ENCODE measurements at places on chromosomes 5 and 9.

DNA sequence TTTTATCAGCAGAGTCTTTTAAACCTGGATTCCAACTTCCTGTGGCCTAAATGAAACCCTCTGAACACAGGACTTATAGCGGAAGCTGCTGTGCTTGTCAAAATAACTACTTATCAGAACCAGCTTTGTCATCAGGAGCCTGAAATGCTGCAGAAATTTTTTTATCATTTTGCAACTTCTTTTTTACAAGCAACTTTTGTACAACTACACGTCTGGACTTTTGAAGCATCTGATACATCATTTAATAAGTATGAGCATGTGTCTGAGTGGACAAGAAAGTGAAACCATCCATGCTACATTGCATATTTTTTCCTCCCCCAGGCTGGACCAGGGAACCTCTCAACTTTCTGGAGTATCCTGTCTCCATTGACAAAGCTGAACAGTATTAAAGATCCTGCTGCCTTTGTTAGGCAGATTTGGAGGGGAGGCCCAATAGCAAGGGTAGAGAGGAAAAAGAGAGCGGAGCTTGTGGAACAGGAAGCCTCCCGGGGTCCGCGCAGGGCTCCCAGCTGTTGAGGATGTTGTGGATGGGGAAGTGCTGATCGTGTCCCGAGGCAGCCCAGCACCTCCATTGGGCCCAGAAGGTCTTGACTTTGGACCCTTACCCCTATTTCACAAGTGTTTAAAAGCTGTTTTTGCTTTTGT, 196.6 kb downstream of the MSX2 start:
- DNase-seq = no peak

GRCh38 chr9:108812396-108813025, 43.3 kb downstream of the ACTL7B start:
- no peak for DNase-seq

- DNase-seq = no peak
Measured at GRCh38 chr5:7478459-7478858, 82.5 kb downstream of the ADCY2 start.

DNA sequence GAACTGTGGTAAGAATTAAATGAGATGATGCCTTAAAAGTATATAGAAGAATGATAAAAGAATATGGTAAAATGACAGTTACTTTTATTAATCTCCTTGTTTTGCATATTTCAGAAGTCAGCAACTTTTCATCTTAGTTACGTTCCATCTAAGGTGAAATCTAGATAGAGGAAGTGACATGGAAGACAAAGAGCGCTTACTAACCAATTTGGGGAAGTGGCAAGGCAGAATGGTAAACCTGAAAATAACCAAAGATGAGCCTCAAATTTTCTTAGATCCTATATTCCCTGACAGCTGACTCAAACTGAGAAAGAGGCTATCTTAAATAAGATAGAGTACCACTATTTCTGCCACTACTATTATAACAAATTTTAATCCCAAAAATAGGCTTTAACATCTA, 52.5 kb downstream of the FGF10 start:
- no peak for DNase-seq

GRCh38 chr5:90220554-90220953, 189.0 kb downstream of the CETN3 start:
- no peak for DNase-seq

DNA sequence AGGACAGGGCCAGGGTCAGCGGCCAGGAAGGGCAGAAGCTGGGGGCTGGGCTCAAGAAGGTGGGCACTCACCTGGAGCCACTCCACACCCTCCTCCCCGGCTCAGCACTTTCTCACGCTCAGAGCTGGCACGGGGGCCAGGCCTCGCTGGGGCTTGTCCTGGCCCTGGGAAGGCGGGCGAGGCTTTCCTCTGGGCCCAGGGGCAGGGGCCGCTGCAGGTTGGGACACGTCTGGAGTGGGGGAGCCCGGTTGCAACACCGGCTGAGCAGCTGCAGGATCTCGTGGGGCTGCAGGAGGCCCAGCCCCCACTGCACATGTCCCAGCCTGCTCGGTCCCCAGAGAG, 38.9 kb upstream of the EGFL7 start:
- DNase-seq = no peak

DNA sequence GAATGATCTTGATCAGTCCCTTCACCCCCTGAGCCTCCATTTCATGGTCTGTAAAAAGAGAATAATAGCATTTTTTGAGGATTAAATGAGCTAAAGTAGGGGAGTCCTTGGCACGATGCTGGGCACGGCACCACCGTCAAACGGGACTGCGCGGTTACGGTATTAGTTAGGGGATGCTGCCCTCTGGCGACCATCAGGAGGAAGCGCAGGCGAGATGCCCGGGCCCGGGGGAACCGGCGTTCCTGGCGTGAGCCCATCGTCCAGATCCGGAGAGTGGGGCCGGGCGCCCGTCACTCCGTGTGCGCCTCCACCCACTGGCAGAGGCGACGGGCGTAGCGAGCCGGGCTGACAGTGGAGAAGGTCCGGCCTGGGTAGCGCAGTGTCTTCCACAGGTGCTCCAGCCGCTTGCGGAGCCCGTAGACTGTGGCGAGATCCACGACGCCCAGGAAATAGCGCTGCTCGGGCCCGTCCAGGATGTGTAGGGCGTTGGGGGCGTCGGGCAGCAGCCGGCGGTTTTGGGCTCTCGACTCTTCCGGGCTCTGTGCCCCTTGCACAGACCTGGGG, 4.8 kb upstream of the ST6GALNAC4 start:
- DNase-seq = peak; percentile 68

DNA sequence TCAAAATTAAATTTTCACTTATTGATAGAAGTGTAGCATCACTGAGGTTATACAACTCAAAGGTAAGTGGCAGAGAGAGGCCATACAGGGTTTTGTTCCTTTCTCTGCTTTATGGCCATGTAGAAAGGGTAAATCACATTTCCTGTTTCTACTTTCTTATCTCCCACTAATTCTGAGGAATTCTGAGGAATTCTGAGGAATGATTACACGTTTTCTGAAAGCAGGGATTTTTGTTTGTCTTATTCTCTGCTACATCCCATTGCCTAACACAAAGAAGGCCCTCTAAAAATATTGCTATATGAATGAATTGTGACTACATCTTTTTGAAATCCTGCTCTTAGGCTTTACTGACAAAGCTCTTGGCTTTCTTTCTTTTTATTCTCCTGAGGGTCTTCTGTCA, 516.9 kb upstream of the ZNF608 start:
- no peak for DNase-seq

GRCh38 chr9:34343090-34343489, 13.7 kb downstream of the NUDT2 start:
- no peak for DNase-seq

- no peak for DNase-seq
Measured at GRCh38 chr5:34583167-34583566, 73.0 kb upstream of the RAI14 start.

GRCh38 chr5:45643056-45643455, 53.1 kb downstream of the HCN1 start:
- no peak for DNase-seq

DNA sequence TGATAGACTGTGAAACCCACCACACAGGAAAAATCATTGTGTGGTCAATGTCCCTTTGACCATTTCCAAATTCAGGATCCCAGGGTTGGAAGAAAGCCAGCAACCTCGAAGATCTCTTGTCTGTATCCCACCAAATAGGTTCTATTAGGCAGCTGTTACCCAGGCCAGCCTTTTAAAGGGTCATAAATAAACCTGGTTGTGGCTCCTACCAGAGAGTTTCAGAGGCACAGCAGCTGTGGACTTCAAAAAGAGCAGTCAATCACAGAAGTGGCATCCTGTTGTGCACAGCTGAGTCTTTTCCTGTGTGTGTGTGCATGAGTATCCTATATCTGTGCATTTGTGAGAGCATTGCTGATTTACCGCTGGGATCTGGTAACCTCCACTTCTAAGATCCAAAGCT, 23.7 kb upstream of the OR2S2 start:
- DNase-seq = no peak

DNA sequence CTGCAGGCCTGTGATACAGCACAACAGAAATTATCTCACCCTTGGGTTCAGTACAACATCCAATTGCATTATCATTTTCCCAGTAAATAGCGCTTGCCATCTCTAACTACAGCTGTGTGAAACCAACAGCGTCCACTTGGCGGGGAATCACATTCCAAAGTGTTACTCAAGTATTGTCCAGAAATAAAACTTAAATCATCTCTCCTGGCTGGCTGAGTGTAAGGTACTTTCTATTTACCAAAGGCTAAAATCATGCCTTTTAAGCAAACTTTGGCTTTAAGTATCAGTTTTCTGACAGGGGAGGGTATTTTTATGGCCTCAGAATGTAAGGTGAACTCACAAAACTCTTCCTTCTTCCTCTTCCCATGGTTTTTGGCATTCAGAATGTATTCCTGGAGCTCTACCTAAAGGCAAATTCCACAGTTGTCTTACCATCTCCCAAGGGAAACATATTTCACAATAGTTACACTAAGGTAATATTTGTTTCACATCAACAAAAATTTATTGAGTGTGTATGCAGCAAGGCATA, 205.6 kb upstream of the MPDZ start:
- no peak for DNase-seq

- no peak for DNase-seq
Measured at GRCh38 chr9:109914280-109915027, 134.5 kb downstream of the PALM2AKAP2 start.

GRCh38 chr5:166716856-166717492, 1574.5 kb upstream of the WWC1 start:
- no peak for DNase-seq

GRCh38 chr5:92470770-92471169, 1087.7 kb upstream of the ARRDC3 start:
- no peak for DNase-seq

DNA sequence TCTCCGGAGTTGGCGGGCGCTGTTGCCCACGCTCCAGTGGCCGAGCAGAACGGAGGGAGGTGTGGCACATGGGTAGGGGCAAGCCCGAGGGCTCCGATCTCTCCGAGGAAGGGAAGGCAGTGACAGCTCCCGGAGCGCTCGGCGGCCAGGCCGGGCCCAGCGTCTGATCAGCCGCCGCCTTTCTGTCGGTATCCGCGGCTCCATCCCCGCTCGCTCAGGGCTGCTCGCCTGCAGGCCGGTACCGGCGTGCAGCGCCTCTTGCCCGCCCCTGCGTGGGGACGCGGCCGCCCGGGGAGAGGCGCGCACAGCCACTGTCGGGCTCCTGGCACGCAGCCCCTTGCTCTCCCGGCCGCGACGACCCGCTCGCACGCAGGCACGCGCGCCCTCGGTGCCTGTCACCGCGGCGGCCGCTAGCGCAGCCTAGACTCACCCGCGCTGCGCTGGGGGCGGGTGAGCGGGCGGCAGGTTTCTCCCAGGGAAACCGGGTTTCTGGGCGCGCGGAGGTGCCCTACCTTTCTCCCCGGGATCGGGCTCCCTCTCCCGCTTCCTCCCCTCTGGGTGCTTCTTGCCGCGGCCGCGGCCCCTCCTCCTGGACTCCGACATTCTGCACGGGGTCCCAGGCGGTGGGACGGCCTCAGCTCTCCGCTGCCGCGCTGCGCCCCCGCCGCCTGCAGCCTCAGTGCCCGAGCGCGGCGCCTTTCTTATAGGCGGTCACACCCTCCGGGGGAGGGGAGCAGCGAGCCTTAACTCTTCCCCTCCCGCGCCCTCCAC, 108.4 kb downstream of the PSD2 start:
- no peak for DNase-seq

DNA sequence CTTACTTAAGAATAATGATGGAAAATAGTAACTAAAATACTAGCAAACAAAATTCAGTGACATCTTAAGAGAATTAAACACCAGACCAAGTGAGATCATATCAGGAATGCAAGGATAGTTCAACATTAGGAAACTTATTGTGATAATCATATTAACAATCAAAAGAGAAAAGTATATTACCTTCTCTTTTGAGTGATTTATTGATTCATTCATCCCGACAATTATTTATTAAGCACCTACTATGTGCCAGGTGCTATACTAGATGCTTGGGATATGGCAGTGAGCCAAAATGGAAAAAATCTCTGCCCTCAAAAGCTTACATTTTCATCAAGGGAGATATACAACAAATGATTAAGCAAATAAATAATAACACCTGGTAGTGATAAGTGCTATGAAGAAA, 23.7 kb upstream of the PURA start:
- DNase-seq = no peak

DNA sequence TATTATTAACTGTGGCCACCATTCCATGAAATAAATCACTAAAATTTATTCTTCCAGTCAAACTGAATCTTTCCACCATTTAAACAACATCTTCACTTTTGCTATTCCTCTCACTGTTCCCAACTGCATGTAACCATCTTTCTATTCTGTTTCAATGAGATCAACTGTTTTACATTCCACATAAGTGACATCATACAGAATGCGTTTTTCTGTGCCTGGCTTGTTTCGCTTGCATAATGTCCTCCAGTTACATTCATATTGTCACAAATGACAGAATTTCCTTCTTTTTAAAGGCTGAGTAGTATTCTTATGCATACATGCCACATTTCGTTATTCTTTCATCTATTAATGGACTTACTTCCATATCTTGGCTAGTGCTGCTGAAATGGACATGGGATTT, 738.2 kb downstream of the SEMA5A start:
- no peak for DNase-seq

Data from activated effector memory CD4-positive, alpha-beta T cell treated with Interleukin-2 at 50 U/mL for 16 hours (primary cell).